Omental fat pad (tissue), 4 donors: ENCODE measurements at places on chromosomes 7 and 10. TPM values are rescaled to one million over a fixed set of nuclear protein-coding genes. Genes with fewer than 3 reads are reported as not detected.
A peak's percentile ranks its signal among the peaks of the same experiment; 100 is the strongest.

Gene STEAP2
- total RNA-seq = 10.9 TPM

Gene AKR1B15
- not detected for total RNA-seq

Gene RPEL1
- total RNA-seq = not detected

Gene RBP4
- 188 TPM for total RNA-seq

DNA sequence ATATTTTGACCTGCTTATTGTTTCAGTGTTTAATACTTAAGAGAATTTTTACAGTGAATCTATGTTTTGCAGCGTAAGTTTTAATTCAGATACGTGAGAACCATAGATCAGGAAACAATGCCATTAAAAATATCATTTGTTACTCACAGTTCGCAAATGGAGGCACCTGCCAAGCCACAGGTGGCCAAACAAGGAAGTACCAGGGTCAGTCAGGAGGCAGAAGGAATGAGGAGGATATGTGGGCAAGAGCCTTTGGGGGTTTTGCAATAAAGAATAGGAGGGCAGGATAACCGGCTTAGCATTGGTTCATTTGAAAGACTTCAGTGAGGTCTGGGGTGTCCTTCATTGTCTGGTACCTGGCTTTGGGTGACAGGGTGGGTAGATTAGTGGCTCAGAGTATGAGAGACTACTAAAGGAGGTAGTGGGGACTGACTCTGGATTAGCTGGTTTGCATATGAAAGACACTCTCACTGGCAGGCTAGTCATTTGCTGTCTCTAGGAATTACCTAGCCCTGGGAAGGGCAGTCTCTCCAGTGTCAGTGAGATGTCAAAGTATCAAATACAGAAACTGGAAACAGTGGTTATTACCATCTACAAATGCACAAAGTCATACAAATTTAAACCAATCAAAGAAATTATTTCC lies 132.2 kb upstream of the CAV2 start:
- DNase-seq = no peak

DNA sequence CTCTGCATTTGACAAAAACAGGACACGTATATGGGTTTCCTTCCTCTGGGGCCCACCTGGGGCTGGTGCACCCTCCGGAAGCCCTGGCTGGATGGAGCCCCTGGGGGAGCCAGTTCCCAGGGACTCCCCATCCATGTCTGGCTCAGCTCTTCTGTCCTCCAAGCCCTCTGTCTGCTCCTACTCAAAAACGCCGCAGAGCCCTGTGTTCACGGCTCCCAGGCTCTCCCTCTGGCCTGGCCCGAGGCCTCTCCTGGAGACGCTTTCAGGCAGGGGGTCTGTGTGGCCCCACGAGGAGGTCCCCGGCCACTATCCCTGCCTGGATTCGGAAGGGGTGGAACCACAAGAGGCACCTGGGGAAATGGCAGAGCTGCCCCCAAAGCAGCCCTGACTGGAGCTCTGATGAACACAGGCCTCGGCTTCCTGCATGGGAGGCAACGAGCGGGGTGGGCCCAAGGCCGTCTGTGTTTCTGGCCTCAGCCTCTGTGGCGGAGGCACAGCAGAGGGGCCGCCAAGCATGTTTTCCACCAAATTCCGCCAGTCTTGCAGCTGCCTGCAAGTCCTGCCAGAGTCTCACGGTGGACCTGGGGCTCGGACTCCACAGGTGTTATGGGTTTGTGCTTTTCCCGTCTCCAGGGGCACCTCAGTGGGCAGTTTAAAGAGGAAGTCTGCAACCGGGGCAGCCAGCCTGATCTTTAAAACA lies 22.6 kb upstream of the INPP5A start:
- DNase-seq = peak; percentile 13

GRCh38 chr7:42143711-42144600 lies 93.1 kb downstream of the GLI3 start:
- DNase-seq = no peak

- no peak for DNase-seq
Measured at GRCh38 chr7:143227806-143228205, 6.0 kb downstream of the TAS2R40 start.

DNA sequence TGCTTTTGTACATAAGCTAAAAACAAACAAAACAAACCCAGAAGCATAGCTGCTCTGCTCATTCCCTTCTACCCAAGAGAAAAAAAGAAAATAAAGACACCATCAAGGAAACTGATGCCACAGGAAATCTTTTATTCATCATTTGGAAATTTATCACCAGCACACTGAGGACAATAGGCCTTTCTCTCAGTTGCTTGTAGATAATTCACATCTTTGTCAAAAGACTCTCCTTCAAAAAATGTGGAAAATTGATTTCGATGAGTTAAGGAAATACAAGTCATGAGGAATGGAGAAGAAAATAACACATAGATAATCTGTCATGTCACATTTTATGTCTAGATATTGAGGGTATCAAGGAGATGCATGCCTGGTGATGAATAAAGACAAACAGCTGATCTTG lies 53.5 kb downstream of the ZNF37A start:
- DNase-seq = no peak

GRCh38 chr10:123380491-123381085 lies 226.4 kb downstream of the BUB3 start:
- DNase-seq = no peak

DNA sequence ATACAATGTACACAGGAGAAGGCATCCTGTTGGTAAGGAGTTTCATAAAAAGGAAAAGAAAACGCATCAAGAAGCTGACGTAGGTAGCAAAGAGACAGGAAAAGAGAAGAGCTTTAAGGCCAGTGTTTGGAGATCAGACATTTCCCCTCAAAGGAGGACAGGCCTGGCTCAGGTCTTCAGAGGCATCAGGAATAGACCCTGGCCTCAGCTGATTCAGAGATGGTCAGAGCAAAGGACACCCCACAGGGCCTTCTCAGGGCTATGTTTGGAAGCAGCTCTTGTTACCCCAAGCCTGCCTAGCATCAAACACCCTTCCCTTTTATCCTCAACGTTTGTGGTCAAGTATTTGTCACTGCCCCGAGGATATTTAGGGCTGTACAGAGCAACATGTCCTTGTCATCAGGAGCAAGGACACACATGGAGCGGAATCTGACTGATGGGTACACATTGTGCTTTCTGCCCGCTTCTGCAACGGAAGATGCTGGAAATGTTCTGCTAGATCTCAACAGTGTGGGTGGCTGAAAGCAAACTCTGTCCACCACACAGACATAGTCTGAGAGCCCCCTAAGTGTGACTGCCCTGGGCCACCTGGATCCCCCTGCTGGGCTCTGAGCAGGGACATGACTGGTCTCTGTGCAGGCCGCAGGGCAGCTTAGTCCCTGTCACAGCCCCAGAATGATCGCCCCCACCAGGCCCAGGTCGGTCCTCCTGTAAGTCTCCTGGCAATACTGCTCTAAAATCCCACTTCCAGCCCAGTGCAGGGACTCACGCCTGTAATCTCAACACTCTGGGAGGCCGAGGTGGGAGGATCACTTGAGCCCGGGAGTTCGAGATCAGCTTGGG lies 1.0 kb upstream of the ZDHHC4 start:
- DNase-seq = no peak

DNA sequence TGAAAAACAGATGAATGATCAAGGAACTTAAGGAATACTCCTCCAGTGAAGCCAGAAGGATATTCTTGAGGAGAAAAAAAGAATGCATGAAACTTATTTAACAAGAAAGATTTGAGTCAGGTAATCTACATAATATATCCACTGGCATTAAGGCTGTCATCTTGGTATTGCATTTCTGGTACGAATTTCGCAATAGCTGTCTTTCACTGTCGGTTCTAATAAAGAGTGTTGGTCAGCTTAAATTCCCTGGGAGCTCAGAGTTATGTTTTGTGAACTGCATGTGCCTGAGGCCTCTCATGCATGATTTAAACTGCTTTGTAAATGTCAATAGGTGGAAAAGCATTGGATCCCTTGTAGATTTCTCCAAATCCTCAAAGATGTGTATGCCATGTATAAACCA lies 565.3 kb upstream of the GALNT17 start:
- DNase-seq = no peak

DNA sequence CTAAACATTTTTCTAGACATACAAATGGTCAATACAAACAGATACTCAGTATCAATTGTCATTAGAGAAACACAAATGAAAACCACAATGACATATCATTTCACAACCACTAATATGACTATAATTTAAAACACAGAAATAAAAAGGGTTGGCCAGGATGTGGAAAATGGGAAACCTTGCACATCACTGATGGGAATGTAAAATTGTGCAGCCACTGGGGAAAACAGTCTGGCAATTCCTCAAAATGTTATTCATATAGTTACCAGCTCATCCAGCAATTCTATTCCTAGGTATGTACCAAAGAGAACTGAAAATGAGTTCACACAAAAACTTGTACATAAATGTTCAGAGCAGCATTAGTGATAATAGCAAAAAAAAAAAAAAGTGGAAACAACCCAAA lies 106.1 kb upstream of the LRRTM3 start:
- DNase-seq = no peak

DNA sequence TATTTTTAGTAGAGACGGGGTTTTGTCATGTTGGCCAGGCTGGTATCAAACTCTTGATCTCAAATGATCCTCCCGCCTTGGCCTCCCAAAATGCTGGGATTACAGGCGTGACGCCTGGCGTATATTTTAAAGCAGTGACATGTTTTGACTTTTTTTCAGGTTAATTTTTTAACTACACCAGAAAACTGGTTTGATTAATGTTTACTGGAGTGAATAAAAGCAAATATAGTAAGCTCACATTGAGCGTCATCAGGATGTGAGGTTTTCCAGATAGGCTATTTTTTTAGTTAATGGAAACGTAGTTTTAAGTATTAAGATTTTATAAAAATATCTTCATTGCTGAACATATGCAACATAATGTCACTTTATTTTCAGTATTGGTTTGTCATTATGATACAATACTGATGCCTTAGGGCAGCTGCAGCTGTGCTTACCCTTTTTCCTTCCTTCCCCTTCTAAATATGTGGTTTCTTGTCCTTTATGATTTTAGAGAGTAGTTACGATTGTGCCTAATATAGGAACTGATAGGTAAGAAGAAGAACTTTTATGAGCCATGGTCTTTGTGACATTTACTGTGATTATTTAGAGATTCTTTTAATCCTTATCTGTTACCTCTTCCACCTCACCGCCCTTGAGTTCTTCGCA lies 37.3 kb downstream of the TMEM60 start:
- DNase-seq = no peak

DNA sequence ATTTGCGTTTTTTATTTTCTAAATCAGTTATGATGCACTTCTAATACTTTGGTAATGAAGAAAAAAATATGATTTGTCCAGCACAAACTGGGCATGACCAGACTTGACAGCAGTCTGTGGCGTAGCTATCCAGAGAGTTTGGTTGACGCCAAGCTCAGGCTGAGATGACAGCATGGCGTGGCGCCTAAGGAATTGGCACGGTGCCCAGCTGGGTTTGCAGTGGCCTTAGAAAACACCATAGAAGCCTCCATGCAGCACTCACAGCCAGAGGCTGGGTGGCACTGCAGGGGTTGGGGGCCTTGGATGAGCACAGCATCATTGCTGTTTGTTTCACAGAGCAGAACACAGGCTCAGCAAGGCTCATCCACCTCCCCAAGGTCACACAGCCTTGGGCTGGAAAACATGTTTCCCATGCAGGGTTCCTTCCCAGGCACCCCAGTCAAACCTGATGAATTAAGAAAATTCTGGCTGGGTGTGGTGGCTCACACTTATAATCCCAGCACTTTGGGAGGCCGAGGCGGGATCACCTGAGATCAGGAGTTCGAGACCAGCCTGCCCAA lies 88.9 kb downstream of the GTF2IRD1 start:
- DNase-seq = no peak

- DNase-seq = no peak
Measured at GRCh38 chr7:122651451-122651850, 47.5 kb downstream of the RNF133 start.

DNA sequence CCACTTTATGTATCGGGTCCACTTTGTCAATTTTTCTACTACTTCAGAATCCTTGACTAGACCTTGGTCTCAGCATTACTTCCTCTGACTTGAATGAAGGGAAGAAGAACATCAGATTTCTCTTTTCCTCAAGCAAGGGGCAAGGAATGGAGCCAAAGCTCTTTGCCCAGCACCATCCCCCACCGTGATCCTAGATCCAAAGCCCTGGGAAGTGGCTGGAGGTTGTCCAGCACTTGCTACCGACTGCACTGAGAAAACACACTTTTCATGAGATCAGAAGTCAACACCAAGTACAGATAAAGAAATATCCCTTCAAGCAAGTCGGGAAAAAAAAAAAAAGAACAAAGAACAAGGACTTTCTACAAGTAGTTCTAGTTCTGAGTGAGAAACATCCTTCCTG lies 102.1 kb upstream of the DDC start:
- DNase-seq = no peak

DNA sequence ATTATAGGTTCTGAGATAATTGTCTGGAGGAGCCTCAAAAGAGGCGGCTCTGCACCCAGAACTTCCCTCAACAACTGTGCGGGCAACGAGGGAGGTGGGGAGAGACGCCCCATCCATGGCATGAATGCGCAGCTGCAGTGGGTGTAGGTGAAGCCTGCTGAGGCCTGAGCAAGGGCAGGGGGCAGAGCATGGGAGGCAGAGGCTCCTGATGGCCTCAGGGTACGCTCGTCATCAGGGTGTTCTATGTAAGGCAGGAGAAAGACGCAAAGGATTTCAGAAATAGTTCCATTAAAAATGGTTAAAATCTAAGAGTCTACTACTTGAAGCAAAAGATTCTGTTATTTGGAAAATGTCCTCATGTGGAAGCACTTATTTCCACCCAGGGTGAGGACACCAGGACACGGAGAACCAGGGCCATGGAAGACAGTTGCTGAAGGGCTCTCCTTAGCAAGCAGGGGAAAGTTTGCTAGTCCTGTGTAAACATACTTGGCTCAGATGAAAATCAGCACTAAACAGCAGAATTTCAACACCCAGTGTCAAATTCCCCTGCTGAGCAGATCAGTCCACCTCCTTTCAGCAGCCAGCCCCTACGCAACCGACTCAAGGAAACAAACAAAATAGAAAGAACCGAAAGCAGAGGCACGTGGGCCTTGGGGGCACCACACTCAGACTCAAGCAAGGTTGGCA lies 18.9 kb downstream of the INSIG1 start:
- no peak for DNase-seq

- no peak for DNase-seq
Measured at GRCh38 chr7:154744256-154744860, 258.6 kb downstream of the PAXIP1 start.

- DNase-seq = no peak
Measured at GRCh38 chr10:100008708-100009282, 952 bp downstream of the DNMBP start.

GRCh38 chr7:25216837-25217236 lies 11.4 kb downstream of the NPVF start:
- DNase-seq = no peak

GRCh38 chr7:112161253-112162141 lies 44.7 kb downstream of the DOCK4 start:
- DNase-seq = no peak

GRCh38 chr7:132777414-132777813 lies 201.1 kb upstream of the PLXNA4 start:
- no peak for DNase-seq

DNA sequence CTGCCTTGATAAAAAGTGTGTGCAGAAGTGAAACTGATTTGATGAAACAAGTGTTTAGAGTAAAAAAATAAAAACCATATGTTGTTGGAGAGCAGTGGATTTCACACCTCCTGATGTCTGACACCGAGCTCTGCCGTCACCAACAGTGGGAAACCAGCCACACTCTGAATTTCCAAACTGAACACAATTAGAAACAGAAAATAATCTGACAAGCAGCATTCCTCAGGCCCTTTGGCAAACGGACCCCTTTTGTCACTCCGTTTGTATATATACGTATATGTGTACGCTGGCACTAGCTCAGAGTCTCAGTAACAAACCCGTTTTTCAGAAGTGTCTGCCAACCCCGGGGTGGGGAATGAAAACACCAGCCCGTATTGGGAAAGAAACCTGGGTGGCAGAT lies 32.4 kb downstream of the TACC2 start:
- no peak for DNase-seq
